Activated T-helper 1 cell treated with anti-CD3 and anti-CD28 coated beads, Interleukin-12 subunit alpha, Interleukin-12 subunit beta, Interleukin-2, Interleukin-4 antibody, amounts not matched to agents 30 ng/mL and 10 ng/mL and 1 ng/mL, durations not matched to agents 14 hours and 24 hours and 36 hours (primary cell): ENCODE measurements at places on chromosomes 11 and 22. TPM values are rescaled to one million over a fixed set of nuclear protein-coding genes. Genes with fewer than 3 reads are reported as not detected.

Gene MN1
- total RNA-seq: 0.07 and 0.08 TPM in 2 replicates

Gene SUSD2
- 0.73 and 0.83 TPM in 2 replicates for total RNA-seq

Gene C11orf58
- total RNA-seq: 150 and 152 TPM in 2 replicates

Gene OR51E2
- total RNA-seq: not detected in 2 replicates

DNA sequence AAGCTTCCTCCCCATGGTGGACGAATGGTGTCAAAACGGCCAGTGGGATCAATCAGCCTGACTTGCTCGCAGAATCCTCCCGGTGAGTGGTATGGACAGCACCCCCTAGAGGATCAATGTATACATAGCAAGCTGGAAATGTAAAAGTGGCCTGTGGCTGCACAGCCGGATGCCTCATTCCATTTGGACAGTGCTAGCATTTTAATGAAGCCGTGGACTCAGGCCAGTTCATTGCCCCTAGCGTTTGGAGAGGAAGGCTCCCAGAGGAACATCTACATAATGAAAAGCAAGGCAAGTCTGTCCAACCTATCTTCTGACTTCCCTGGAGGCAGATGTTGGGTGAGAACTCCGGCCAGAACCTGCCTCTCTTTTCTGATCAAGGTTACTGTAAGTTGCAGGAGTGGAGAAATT, 942.3 kb downstream of the NTM start:
- DNase-seq: no peak
